ENCODE measurements at places on chromosomes 3 and 15.

DNA sequence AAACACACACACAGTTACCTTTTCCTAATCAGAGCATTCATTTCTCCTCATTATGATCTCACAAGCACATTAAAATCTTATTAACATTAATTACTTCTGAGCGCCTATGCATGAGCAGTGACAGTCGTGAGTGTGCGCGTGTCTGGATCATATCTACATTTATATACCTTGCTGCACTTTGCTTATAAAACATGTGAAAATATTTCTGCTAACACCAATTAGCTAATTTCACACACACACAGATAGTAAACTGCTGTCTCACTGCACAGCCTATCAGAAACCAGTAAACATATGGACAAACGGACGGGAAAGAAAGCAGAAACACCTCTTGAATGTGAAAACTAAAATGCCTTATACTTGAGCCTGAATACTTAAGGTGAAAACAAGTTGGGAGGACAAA, 64.8 kb downstream of the ZBTB20 start:
- no peak for DNase-seq

DNA sequence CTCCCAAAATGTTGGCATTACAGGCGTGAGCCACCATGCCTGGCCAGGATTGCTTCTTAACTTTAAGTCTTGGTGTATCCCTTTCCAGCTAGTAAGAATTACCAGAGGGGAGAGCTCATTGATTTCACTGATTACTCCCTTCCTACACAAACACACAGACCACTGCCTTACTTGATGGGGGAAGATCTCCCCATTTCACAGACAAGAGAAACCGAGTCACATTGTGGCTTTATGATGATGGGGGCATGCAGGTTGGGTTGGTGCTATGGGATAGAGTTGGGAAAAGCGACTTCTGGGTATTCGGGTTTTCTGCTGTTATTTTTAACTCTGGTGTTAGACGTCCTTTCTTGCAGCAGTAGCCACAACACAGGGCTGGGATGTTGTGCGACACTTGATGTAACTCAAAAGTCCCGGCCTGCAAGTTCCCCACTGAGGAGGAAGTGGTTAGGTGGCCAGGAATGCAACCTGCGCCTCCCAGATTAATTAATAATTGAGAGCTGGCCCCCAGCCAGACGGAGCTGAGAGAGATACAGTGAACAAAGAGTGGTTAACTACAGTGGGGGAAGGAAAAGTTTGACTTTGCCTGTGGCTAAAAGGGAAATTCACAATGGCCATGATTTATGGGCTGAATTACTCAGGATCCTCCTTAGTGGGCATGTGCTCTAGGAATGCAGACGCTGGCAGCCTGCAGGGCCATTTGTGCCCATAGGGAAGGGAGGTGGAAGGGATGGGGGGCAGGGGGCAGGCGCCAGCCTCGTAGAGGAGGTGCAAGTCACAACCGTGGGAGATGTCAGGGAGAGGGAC, 63.6 kb downstream of the SMAD6 start:
- DNase-seq, result peak; percentile 67

GRCh38 chr3:8555113-8555661, 53.6 kb downstream of the LMCD1 start:
- DNase-seq, result peak; percentile 99

DNA sequence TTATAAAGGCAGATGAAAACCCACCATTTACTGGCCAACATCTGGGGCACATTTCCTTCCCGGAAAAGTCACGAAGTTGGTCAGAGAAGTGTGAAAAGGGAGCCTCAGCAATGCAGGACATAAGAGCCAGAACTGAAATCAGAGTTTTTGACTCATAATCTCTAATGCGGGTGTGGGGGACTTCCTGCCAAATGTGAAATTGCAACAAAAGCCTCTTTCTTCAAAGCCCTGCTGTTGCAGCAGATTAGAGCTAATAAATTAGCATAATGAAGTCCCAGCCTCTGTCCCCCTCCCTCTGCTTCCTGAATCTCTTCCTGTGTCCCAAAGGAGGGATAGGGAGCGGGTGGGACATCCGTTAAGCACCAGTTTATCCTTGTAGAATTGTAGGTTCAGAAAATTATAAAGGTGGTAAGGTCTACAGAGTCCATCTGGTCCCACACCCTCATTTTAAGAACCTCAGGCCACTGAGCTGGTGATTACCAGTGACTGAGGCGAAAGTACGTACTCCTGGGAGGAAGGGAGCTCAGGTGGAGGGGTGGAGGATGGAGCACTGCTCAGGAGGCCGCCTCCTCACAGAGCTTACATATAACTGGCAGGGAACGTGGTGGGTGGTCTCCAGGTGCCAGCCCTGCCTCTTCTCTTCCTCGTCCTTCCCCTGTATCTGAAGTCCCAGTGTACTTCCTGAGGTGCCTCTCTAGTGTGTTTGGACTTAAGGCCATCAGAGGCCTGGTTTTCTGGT, 35.0 kb downstream of the ST6GAL1 start:
- no peak for DNase-seq

- DNase-seq, result no peak
Measured at GRCh38 chr3:31358473-31359070, 174.2 kb upstream of the STT3B start.

GRCh38 chr15:40984964-40985363, 31.7 kb downstream of the CHAC1 start:
- DNase-seq, result peak; percentile 86

DNA sequence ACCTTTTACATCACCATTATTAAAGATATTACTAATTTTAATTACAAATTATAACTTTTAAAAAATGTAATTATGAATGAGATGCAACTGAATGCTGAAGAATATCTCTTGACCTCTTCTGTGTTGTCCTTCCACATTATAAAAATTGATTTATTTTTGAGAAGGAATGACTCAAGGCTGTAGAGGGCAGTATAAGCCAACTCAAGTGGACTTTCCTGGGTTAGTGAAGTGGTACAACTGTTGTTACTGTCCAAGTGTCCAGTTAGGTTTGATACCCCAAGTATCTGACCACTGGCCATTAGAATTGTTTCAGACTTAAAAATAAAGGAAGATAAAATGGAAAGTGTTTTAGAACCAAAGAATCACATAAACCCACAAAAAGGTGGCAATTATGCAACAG, 51.9 kb downstream of the BBX start:
- peak; percentile 36 for DNase-seq

GRCh38 chr3:123689831-123690230, 105.0 kb upstream of the HACD2 start:
- DNase-seq, result no peak

DNA sequence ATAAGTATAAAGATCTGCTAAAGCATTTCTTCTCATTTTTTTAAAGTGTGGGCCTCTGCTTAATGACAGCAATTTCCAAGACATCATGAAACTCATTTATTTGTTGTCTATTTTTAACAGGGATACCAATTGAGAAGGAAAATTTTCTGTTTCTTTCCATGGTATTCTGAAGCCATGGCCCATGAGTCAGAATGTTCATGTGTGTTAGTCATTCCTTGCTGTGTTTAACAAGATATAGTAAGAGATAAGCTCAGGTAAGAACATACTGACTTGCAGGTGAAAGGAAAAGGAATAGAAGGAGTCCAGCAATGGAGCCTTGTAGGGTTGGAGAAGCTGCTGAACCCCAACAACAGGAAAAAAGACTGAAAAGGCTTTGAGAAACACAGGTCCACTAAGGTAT, 17.0 kb upstream of the ARID3B start:
- DNase-seq, result no peak

GRCh38 chr3:147574621-147575020, 165.5 kb downstream of the ZIC1 start:
- no peak for DNase-seq

DNA sequence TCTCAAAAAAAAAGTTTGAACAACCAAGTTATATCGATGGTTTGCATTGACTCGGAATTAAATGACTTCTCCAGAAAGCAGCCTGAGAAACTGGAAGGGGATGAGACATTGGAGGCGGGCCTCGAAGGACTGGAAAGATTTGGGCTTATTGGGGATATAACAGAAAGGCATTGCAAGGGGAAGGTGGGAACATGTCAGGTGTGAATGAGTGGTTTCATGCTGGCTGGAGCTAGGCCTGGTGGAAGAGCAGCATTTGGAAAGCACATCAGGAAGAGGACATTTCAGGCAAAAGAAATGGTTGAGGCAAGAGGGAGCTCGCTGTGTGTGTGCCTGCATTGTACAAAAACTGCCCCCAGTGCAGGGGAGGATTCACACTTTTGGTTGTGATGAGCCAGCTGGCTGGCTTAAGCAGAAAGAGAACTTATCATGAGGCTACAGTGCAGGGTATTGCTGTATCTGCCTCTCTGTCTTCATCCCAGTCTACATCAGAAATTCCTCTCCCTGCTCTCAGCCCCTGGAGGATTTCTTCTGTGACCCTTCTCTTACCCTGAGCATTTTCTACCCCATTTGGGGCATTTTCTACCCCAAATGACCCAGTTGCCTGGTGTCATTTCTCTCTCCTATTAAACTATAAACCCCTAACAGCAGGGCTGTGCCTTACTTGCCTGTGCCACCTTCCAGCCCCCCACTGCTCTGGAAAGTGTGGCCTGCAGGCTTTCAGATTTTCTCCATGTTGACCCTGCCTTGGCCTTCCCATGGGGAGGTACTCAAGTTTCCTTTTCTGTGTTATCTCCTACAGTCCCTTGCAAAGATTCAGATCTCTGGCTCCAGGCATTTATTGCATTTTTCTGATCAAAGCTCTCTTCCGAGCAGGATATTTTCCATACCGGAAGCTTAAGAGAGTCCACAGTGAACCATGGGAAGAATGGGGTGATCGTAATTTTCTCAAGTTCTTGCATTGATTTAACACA, 64.4 kb upstream of the FLNB start:
- no peak for DNase-seq

- DNase-seq, result no peak
Measured at GRCh38 chr15:101024073-101024695, 105.0 kb downstream of the LRRK1 start.

- peak; percentile 23 for DNase-seq
Measured at GRCh38 chr3:159938714-159939113, 49.9 kb upstream of the IL12A start.

DNA sequence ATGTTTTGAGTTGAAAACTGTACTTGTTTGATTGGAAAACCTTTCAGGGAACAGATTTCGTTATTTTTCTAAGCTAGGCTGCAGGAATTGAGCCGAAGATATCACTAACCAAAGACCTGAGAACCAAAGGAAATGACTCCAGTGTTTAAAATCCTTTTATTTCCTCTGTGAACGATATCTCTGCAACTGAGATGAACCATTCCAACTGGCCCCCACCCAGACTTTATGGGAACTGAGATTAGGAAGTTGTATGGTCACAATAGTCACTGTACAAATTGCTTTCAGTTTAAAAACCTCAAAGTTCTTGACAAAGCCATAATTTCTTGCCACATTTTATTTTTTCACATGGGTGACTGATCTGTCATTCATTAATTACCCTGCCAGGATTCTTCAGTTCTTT, 232.4 kb downstream of the RBMS3 start:
- DNase-seq, result peak; percentile 24

- no peak for DNase-seq
Measured at GRCh38 chr3:79887213-79887612, 119.4 kb upstream of the ROBO1 start.

- DNase-seq, result no peak
Measured at GRCh38 chr3:143244516-143245063, 125.0 kb downstream of the CHST2 start.

DNA sequence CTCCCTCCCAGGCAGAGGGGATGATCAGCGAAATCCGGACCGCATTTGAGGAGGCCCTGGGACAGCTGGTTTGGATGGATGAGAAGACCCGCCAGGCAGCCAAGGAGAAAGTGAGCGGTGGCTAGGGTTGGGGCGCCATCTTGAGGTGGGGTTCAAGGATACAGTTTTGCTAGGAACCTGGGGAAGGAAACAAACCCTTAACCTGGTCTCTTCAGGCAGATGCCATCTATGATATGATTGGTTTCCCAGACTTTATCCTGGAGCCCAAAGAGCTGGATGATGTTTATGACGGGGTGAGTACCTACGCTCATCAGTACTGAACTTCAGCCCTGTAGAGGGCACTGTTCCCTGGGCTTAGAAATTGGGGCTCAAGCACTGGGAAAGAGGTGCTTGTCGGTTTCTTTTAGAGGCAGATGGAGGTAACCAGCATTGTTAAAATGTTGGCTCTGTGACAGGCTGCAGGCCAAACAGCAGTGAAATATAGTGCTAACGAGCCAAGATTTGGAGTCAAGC, 9.6 kb upstream of the PSMD2 start:
- peak; percentile 39 for DNase-seq

DNA sequence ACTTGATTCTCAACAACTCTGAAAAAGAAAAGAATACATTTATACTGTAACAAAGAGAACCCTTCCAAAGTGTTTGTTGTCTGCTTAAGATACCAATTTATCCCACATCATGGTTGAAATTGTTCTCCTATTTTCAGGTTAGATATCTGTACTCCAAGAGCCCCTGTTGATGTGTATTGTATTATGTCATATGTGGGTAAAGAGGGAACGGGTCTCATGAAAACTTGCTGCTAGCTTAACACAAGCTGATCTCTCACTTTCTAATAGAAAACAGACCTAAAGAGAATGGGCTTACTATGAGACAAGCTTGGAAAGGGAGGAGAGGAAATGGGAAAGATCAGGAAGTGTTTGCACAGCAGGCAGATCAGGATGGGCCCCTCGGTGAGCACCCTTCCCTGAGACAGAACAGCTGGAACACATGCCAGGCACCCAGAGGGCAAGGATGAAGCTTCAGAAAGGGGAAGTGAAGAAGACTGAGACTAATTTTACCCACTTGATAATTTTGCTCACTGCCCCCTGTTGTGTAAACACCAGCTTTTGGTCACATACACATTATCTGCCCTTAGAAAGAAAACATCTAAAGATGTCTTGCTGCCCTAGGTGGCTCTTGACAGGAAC, 747.9 kb upstream of the CCDC54 start:
- DNase-seq, result no peak

DNA sequence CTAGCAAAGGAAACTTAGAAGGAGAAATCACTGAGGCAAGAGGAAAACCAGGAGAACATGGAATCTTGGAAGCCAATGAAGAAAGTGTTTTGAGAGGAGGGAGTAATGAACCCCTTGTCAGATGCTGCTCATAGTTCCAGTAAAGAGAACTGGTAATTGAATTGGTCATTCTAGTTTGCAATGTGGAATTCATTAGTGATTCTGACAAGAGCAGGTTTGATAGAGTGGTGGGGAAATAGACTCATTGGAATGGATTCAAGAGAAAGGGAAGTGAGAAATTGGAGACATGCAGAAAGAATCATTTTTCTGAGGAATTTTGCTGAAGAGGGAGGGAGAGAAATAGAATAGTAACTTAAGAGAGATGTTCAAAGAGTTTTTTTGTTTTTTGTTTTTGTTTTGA, 21.0 kb downstream of the GLCE start:
- peak; percentile 53 for DNase-seq

GRCh38 chr15:41827290-41827879, 507 bp upstream of the JMJD7 start:
- no peak for DNase-seq

GRCh38 chr15:39102431-39102830, 478.4 kb upstream of the THBS1 start:
- peak; percentile 65 for DNase-seq

All from AG10803 (cell line).